ENCODE measurements at places on chromosomes 7 and 10.

GRCh38 chr10:74156919-74157289 lies 5.9 kb downstream of the ADK start:
- no peak for DNase-seq

DNA sequence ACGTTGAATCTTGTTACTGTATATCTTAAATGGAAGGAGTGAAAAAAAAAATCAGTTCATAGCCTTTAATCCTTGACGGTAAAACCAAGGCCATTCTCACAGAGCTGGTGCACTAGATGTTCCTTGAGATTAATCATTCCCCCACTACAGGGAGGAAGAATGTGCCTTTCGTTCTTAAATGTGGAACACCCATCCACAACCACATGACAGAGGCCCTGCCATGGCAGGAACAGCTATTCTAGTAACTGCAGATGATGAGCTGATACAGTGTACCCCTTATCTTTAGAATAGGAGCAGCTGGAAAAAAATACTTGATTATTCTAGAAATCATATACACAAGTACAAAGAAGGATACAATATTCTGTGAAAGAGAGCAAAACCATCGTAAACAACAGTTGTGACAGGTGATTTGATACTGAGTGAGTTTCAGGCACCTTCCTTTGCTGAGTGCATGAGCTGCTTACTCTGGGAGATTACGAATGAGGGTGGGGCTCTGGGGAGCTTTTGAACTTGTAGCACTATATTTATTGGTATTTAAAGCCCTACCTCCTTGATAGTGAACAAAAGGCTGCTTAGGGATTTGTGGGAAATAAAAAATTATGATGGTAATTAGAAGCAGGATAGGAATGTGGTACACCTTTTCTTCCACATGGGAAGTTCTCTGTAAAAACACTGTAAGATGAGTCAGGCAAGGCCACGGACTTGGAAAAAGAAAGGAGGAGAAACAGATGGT lies 244.4 kb upstream of the SLC26A5 start:
- DNase-seq = no peak

DNA sequence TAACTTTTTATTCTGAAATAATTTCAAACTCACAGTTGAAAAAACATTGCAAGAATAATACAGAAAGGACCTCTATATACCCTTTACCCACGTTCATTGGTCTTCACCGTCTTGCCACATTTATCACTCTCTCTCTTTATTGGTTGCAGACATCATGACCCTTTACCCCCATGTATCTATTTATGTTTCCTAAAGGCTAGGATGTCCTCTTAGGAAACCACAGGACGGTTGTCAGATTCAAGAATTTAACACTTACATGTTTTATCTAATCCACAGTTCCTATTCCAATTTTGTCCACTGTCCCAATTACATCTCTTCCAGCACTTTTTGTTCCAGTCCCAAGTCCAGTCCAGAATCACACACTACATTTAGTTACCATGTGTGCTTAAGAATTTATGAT lies 67.6 kb upstream of the FGFR2 start:
- no peak for DNase-seq

DNA sequence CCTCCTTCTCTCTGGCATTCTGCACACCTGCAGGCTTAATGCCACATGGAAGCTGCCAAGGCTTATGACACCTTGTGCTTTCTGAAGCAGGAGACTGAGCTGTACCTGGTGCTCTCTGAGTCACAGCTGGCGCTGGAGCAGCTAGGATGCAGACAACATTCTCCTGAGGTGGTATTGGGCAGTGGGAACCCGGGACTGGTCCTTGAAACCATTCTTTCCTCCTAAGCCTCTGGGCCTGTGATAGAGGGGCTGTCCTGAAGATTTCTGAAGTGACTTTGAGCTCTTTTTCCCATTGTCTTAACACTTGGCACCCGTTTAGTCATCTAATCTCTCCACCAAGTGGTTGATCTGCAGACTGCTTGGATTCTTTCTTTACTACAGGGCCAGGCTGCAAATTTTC lies 508.4 kb downstream of the TFEC start:
- DNase-seq = no peak

DNA sequence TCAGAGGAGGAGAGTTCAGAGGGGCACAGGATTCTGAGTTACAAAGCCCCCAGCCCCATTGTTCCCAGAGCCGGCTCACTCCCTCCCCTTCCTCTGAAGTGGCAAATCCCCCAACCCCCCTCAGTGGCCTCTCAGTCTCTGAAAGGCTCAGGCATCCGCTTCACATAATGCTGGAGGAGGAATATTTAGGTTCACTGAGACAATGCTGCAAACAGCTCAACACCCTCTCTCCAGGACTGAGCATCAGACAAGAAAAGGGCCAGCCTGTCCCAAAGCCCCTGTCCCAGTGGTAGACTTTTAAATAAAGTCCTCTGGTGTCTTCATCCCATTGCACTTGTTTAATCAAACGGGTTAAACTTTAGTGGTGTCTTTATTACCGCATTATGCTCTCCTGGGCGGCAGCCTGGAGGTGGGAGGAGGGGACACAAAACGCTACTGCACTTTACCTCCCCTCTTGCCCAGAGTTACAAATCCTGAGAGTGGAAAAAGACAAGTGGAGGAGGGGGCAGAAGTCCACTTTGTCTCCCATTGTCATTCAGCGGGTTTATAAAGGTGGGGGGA lies 257.9 kb downstream of the FGFR2 start:
- DNase-seq = no peak

GRCh38 chr10:77609781-77610272 lies 27.8 kb downstream of the KCNMA1 start:
- DNase-seq = no peak

- DNase-seq = no peak
Measured at GRCh38 chr7:18675579-18675978, 180.0 kb downstream of the HDAC9 start.

- no peak for DNase-seq
Measured at GRCh38 chr7:157927313-157927925, 590.6 kb downstream of the DNAJB6 start.

- no peak for DNase-seq
Measured at GRCh38 chr10:1464881-1465417, 272.4 kb downstream of the ADARB2 start.

- DNase-seq = no peak
Measured at GRCh38 chr10:99276848-99277486, 41.3 kb upstream of the HPSE2 start.

- no peak for DNase-seq
Measured at GRCh38 chr7:32018845-32019578, 51.2 kb downstream of the PDE1C start.

DNA sequence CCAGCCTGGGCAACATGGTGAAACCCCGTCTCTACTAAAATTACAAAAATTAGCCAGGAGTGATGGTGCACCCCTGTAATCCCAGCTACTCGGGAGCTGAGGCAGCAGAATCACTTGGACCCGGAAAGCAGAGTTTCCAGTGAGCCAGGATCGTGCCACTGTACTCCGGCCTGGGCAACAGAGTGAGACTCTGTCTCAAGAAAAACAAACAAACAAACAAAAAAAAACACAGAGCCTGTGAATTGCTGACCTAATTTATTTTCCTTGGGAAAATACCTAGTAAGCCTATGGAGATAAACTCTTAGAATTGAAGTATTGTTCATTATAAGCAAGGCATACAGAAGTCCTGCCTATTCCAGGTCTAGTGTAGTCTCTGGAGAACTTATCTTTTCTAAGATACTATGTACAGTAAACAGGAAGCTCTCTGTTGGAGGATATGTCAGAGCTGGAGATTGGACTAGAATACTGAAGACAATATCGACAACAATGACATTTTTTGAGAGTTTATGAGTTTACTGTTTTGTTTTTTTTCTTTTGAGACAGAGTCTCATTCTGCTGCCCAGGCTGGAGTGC lies 14.9 kb downstream of the GTF2I start:
- no peak for DNase-seq
